ENCODE measurements at places on chromosomes 16 and 17. TPM values are rescaled to one million over a fixed set of nuclear protein-coding genes. Genes with fewer than 3 reads are reported as not detected.

DNA sequence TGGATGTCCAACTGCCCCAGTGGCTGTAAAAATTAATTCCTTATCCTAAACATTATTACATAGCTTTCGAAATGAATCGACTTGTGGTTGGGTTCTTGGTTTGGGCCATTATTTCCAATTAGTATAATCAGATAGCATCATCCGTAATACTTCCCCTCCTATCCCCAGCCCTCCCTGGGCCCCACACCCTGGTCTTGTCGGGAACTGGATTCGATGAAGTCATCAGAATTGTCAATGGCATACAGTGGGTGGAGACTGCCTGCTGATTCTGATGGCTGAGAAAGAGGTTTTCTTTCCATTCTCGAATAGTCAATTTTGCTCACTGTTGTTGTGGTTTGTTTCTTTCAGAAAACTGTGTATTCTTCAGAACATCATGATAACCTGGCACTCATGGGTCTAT lies 395.1 kb downstream of the SEC14L1 start:
- H3K36me3 ChIP-seq: no peaks in the 10 kb centered on the region
- DNase-seq: no peak
- no peak overlapping the region for H3K4me3 ChIP-seq

DNA sequence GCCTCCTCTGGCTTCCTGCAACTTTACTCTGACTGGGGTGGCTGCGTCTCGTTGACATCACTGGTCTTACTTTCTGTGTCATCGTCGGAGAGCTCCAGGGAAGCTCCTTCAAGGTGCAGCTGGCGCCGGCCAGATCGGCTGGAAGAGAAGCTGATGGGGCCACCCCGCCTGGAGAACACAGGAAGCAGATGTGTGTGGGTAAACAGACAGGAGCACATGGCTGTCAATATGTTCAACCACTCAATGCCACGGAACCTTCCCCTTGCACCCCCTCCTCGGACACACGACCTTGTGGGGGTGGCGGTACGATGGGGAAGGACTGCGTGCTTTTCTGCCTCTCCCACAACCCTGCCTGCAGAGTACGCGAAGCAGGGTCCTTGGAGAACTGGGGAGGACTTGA lies 40.1 kb downstream of the NDEL1 start:
- H3K27ac ChIP-seq: no peak overlapping the region
- H3K4me3 ChIP-seq: no peak overlapping the region
- H3K4me1 ChIP-seq: no peaks in the 10 kb centered on the region
- no peak for DNase-seq

GRCh38 chr16:14172200-14172809 lies 101.2 kb downstream of the MRTFB start:
- no peak overlapping the region for H3K27ac ChIP-seq
- H3K4me1 ChIP-seq: no peaks in the 10 kb centered on the region
- H3K4me3 ChIP-seq: no peak overlapping the region
- H3K27me3 ChIP-seq: no peaks in the 10 kb centered on the region

- DNase-seq: no peak
- no peak overlapping the region for H3K27ac ChIP-seq
- H3K4me1 ChIP-seq: no peaks in the 10 kb centered on the region
- no peaks in the 10 kb centered on the region for H3K36me3 ChIP-seq
- no peak overlapping the region for H3K4me3 ChIP-seq
These were observed 112.5 kb downstream of the HAPSTR1 start for GRCh38 chr16:9203956-9204355.

DNA sequence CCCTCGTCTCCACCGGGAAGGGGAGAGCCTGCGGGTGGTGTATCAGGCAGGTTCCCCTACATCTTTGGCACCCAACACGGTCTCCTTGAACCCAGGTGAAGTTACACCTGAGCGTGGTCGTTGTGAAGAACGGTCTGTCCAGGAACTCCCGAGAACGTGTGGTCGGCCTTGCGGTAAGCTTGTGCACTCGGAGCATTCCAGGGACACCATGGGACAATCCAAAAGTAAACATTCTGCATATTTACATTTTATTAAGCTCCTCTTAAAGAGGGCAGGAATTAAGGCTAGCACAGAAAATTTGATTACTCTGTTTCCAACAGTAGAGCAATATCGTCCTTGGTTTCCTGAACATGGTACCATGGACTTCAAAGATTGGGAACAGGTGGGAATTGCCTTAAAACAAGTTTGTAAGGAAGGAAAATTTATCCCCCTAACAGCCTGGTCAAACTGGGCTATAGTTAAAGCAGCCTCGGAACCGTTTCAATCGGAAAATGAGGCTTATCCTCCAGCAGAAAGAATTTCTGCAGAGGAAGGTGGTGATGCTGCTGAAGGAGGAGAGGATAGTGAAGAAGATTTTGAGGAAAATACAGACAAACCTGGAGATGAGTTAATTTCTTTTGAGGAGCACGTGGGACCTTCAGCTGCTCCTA lies 18.2 kb downstream of the ALOX15B start:
- peaks cover 3% of the 10 kb centered on the region for H3K27me3 ChIP-seq
- no peak overlapping the region for H3K4me3 ChIP-seq
- H3K36me3 ChIP-seq: no peaks in the 10 kb centered on the region
- H3K4me1 ChIP-seq: peaks cover 24% of the 10 kb centered on the region
- H3K27ac ChIP-seq: no peak overlapping the region

- no peaks in the 10 kb centered on the region for H3K4me1 ChIP-seq
- no peak overlapping the region for H3K4me3 ChIP-seq
- no peak overlapping the region for H3K27ac ChIP-seq
- no peaks in the 10 kb centered on the region for H3K27me3 ChIP-seq
These were observed 45.9 kb upstream of the CLEC19A start for GRCh38 chr16:19239511-19240155.

DNA sequence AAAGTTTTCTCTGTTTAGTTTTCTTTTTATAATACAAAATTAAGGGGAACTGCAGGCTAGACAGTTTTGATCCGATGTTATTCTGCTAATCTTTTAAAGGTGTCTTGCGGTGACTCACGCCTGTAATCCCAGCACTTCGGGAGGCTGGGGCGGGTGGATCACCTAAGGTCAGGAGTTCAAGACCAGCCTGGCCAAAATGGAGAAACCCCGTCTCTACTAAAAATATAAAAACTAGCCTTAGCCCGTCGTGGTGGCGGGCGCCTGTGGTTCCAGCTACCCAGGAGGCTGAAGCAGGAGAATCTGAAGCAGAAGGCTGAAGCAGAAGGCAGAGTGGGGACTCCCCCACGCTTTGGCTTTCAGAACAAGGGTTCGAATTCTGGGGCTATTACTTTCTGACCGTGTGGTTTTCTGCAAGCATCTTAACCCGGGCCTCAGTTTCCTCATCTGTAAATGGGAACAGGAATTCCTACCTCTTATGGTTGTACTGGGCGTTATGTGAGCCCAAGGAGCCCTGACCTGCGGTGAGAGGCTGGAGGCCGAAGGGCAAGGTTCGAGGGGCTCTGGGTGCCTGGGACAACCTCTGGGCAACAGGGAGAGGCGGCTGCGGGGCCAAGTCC lies 1.2 kb upstream of the KATNB1 start:
- peak overlapping the region; percentile 91 for H3K27ac ChIP-seq
- H3K27me3 ChIP-seq: no peaks in the 10 kb centered on the region
- DNase-seq: no peak

DNA sequence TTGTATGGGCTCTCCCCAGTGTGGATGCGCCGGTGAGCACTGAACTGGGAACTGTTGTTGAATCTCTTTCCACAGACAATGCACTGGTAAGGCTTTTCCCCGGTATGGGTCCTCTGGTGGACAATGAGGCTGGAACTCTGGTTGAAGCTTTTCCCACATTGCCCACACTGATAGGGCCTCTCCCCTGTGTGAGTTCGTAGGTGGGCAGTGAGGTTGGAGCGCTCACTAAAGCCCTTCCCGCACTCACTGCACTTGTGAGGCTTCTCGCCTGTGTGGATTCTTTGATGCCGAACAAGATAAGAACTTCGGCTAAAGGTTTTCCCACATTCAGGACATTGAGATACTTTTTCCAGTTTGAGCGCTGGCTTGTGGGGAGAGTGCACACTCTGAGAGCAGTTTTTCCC lies 17.8 kb downstream of the ZSCAN32 start:
- no peaks in the 10 kb centered on the region for H3K27me3 ChIP-seq
- H3K36me3 ChIP-seq: peaks cover 31% of the 10 kb centered on the region
- H3K4me3 ChIP-seq: no peak overlapping the region
- H3K4me1 ChIP-seq: no peaks in the 10 kb centered on the region
- no peak overlapping the region for H3K27ac ChIP-seq

- H3K27me3 ChIP-seq: no peaks in the 10 kb centered on the region
- no peak overlapping the region for H3K27ac ChIP-seq
- H3K4me3 ChIP-seq: no peak overlapping the region
- H3K36me3 ChIP-seq: no peaks in the 10 kb centered on the region
These were observed 530 bp downstream of the NAA60 start for GRCh38 chr16:3444032-3444388.

The CCL14 gene
- 6.0 TPM for total RNA-seq

The MT4 gene
- total RNA-seq: not detected

The GNG13 gene
- total RNA-seq: not detected

The UBE2Z gene
- total RNA-seq: 28.3 TPM

The ALDOA gene
- 384 TPM for total RNA-seq

The CRHR1 gene
- not detected for total RNA-seq

The NOXO1 gene
- not detected for total RNA-seq

The HYDIN gene
- 6.7 TPM for total RNA-seq

The NPIPA7 gene
- total RNA-seq: not detected

All from body of pancreas (tissue), 4 donors.